Left renal cortex interstitium (tissue), 4 donors: ENCODE measurements at places on chromosomes 1 and 21. TPM values are rescaled to one million over a fixed set of nuclear protein-coding genes. Genes with fewer than 3 reads are reported as not detected.

Gene SPRR4
- not detected for polyA plus RNA-seq

Gene GIPC2
- 12.8 TPM for polyA plus RNA-seq

Gene LMX1A
- polyA plus RNA-seq: not detected

Gene NHLH1
- 0.10 TPM for polyA plus RNA-seq

Gene CELA3B
- 0.49 TPM for polyA plus RNA-seq

Gene OR2T35
- polyA plus RNA-seq: not detected

Gene EVI5
- 18.2 TPM for polyA plus RNA-seq

Gene KRTAP13-2
- not detected for polyA plus RNA-seq

Gene AUNIP
- polyA plus RNA-seq: 3.2 TPM

Gene ERVH48-1
- polyA plus RNA-seq: 1.8 TPM

Gene TMPRSS3
- 2.1 TPM for polyA plus RNA-seq

Gene OR2T33
- not detected for polyA plus RNA-seq

Gene S100A2
- polyA plus RNA-seq: 9.7 TPM

Gene ACTA1
- 1.9 TPM for polyA plus RNA-seq

Gene HFM1
- polyA plus RNA-seq: 7.9 TPM

Gene BATF3
- 1.4 TPM for polyA plus RNA-seq

Gene ZBTB8A
- 15.1 TPM for polyA plus RNA-seq

Gene PRRX1
- polyA plus RNA-seq: 4.5 TPM

Gene ANKRD65
- polyA plus RNA-seq: 10.2 TPM

Gene CADM3
- polyA plus RNA-seq: 0.57 TPM

Gene ST6GALNAC3
- 85.7 TPM for polyA plus RNA-seq

Gene CFHR4
- not detected for polyA plus RNA-seq

Gene GNPAT
- polyA plus RNA-seq: 63.6 TPM

Gene HSD3B2
- 1.7 TPM for polyA plus RNA-seq

Gene GNAT2
- polyA plus RNA-seq: not detected

Gene OR2L2
- polyA plus RNA-seq: 0.05 TPM

Gene ETNK2
- polyA plus RNA-seq: 21.3 TPM

Gene GCSAML
- polyA plus RNA-seq: 1.2 TPM

Gene CNTN2
- 0.68 TPM for polyA plus RNA-seq

Gene RHBG
- polyA plus RNA-seq: 18.6 TPM

Gene SLC30A10
- polyA plus RNA-seq: 0.16 TPM

Gene TNFAIP8L2
- polyA plus RNA-seq: 1.2 TPM

Gene CAPN8
- 1.3 TPM for polyA plus RNA-seq

Gene EFNA3
- polyA plus RNA-seq: 9.4 TPM

Gene ZFP69
- 9.5 TPM for polyA plus RNA-seq

Gene LRRC71
- polyA plus RNA-seq: 0.33 TPM

Gene TRIM46
- 3.8 TPM for polyA plus RNA-seq

Gene KRTAP12-3
- polyA plus RNA-seq: not detected

Gene AMY1B
- not detected for polyA plus RNA-seq

Gene ZFP69B
- polyA plus RNA-seq: 6.1 TPM

Gene OR2L5
- polyA plus RNA-seq: not detected

Gene COL18A1
- 161 TPM for polyA plus RNA-seq
